Liver (tissue), 10 donors: ENCODE measurements at places on chromosomes 4 and X. TPM values are rescaled to one million over a fixed set of nuclear protein-coding genes. Genes with fewer than 3 reads are reported as not detected.

The SRPK3 gene
- 0.05 TPM for total RNA-seq

The CXorf49 gene
- total RNA-seq: not detected

The INTS6L gene
- total RNA-seq: 8.2 TPM

The MAGEB4 gene
- total RNA-seq: not detected

The MTTP gene
- total RNA-seq: 193 TPM

The HPSE gene
- total RNA-seq: 4.7 TPM

The GAGE12E gene
- not detected for total RNA-seq

The AKAP14 gene
- total RNA-seq: not detected

The SHISA3 gene
- total RNA-seq: 0.25 TPM
